ENCODE measurements at places on chromosomes 2 and 18.

DNA sequence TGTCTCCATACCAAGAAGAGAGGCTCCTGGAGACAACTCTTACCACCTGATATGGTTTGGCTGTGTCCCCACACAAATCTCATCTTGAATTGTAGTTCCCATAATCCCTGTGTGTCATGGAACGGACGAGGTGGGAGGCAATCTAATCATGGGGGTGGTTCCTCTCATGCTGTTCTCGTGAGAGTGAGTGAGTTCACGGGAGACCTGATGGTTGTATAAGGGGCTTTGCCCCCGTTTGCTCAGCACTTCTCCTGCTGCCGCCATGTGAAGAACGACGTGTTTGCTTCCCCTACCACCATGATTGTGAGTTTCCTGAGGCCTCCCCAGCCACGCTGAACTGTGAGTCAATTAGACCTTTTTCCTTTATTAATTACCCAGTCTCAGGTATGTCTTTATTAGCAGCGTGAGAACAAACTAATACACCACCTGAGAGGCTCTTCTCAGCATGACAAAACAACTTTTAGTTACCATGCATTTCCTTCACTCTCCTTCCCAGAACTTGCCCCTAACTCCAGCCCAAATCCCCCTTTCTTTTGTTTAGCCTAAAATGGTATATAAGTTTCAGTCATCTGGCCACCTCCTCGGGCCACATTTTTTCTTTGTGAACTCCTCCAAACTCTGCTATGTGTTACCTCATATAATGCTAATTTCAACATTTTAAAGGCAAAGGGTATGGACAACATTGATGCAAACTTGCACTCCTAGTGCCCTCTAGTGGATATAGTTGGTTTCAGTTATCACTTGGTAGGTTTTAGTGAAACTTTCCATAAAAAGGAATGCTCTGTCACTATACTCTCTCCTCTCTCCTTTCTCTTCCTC, 58.6 kb upstream of the SLC25A52 start:
- peak; percentile 18 for DNase-seq

DNA sequence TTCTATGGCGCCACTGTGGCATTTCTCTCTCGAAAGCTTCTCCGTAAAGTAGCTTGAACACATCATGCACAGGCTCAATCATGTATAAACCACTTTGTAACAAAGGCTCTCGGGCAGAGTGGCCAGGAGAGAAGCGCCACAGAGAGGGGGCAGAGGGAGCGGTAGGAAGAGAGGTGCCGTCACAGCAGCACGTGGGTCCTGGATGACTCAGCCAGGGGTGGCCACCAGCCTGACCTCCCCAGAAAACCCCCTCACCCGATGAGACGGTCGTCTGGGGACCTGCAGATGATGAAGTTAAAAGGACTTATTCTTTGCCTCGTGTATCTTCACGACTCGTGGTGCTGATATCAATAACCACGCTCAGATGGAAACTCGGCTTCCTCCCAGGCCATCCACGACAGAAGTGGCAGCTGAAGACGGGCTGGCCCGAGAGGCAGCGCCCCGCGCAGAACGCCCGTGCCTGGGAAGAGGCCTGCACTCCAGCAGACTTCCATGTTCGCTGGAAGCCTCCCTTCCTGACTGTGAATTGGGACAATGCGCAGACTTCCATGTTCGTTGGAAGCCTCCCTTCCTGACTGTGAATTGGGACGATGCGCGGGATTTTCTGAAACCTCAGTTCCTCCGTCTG, 46.4 kb upstream of the MTCL1 start:
- DNase-seq = no peak

GRCh38 chr2:201127570-201127969, 11.6 kb downstream of the CFLAR start:
- DNase-seq = no peak

DNA sequence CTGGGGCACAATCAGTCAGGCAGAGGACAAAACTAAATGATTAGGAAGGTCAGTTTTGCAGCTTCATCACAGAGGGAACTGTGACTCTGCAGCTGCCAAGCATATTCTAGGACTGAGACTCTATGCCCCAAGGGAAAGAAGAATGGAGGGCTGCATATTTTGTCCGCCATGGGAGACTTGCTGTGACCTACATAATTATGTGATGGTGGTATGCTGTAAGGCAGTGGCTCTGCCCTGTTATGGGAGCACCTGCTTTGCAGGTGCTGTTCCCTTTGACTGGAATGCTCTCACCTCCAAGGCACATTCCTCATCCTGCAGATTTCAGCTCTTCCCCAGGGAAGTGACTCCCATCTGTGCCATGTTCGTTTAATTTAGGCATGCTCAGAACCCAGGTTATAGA, 261.9 kb upstream of the EPHA4 start:
- no peak for DNase-seq

- no peak for DNase-seq
Measured at GRCh38 chr18:58625839-58626238, 3.1 kb downstream of the ALPK2 start.

GRCh38 chr2:147663962-147664361, 180.9 kb upstream of the ACVR2A start:
- DNase-seq = no peak

DNA sequence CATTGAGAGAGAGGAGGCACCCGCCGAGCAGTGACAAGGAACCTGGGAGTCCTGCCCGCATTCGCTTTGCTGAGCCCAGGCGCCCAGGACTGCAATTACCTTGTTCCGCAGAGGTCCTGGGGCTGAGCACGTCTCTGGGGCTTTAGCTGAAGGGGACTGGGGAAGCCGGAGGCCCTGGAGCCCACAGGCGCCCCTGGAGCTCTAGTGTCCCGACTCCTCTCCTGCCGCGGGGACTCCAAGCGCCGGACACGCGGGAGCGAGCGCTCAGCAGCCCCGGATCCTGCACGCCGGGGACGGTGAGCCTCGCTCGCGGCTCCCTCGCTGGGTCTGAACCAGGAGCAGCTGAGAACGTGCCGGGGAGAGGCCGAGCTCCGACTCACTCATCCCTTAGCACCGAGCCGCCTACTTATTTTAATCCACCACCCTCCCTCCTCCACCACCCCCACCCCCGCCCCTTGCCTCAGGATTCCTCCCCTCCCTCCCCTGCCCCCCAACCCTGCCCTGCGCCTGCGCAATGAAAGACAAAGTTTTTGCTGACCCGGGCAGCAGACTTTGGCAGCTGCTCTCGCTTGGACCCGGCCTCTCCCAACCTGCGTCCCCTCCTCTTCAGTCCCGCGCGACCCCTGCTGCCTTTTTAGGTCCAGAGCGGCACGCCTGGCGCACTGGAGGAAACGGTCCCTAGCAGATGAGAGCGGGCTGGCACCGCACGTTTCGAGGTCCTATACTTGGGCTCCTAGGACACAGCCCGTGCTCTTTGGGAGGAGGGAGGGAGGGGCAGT, at the start of gene OSR1:
OSR1 (minus strand) TSS at position 382 of the 779 bp plus-strand sequence. CDS start 4,818 bp downstream, outside the sequence.
- peak; percentile 54 for DNase-seq

DNA sequence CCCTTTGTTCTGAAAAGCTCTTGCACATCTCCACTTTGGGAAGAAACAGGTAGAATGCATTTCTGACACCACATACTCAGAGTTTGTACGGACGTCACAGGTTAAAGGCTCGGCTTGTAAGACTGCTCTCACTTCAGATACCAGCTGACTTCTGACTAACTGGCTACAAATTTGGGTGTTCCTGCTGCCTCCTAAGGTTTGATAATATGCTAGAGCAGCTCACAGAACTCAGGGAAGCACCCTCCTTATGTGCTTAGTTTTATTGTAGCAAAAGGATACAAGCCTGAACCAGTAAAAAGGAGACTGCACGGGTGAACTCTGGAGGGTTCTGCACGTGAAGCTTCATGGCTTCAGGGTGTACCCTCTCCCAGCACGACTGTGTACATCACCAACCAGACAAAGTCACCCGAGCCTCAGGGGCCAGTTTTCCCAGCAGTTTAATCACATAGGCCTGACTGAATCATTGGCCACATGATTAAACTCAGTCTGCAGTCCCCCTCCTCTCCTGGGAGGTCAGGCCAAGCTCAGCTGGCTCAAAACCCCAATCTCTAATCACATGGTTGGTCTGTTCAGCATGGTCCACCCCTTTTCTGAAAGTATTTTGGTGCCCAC, 749.5 kb upstream of the RAB6C start:
- no peak for DNase-seq

- DNase-seq = no peak
Measured at GRCh38 chr2:83113953-83114352, 1345.1 kb downstream of the SUCLG1 start.

DNA sequence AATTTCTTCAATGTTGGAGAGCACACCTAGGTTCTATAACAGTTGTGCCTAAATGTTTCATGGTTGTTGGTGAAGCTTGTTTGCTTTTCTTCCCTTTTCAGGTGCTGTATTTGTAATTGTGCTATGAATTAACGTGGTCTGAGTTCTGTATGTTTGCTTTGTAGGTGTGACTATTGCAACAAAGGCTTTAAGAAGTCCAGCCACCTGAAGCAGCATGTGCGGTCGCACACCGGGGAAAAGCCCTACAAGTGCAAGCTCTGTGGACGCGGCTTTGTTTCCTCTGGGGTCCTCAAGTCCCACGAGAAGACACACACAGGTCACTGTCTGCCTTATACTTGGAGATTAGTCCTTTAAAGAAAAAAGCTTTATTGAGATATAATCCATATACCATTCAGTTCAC, 91.2 kb downstream of the ZNF236 start:
- no peak for DNase-seq

- DNase-seq = no peak
Measured at GRCh38 chr18:80179857-80180558, 67.3 kb downstream of the PARD6G start.

DNA sequence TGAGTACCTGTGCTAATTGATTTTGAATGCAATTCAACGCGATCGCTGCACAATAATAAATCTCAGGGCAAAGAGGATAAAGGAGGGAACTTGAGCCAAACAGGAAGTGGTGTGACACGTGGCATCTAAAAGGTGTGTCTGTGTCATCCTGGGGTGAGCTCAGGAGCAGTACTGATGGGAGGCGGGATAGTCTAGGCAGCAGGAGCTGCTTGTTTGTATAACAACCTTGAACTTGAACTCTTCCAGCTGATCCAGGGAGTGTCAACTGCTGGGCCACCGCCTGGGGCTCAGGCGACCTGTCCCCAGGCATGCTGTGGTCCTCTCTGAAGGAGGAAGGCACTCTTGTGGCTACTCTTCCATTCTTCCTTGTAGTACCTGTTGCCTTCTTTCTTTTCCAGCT, 61.2 kb downstream of the BOD1L2 start:
- no peak for DNase-seq

DNA sequence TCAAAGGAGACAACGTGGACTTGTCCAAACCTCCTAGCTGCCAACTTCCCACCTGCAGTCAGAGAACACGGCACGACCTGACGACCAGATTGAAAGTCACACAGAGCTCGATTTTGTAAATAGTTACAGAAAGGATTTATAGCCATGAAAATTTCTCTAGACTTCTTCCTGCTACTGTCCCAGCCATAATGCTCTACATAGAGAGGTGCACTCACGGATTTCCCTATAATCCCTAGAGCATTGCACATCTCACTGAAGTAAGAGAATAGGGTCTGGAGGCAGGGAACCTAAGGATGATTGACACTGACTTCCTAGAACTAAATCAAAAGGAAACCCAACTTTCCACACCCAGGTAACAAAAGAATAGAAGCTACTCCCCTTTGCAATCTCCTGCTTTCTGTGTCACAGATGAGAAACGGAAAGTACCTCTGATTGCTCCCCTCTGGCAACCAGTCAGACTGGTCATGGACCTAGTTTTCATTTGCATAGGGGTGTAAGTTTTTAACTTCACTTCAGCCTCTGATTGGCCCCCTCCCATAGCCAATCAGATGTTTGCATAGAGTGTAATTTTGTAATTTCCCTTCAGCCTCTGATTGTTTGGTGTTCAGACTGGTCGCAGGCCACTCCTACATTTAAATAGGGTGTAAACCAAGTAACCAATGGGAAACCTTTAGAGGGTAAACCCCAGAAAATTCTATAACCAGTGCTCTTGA, 58.6 kb upstream of the FBXO11 start:
- no peak for DNase-seq

GRCh38 chr2:95388856-95389244, 13.7 kb upstream of the FAHD2A start:
- no peak for DNase-seq

GRCh38 chr2:28981016-28981441, at the start of gene TOGARAM2:
Gene TOGARAM2, plus strand, starts transcription at chr2:28981298. Its CDS starts 13,537 bp downstream, at chr2:28994835.
- no peak for DNase-seq

All from HTR-8/SVneo (cell line).